ENCODE measurements at places on chromosomes 2 and 18.

DNA sequence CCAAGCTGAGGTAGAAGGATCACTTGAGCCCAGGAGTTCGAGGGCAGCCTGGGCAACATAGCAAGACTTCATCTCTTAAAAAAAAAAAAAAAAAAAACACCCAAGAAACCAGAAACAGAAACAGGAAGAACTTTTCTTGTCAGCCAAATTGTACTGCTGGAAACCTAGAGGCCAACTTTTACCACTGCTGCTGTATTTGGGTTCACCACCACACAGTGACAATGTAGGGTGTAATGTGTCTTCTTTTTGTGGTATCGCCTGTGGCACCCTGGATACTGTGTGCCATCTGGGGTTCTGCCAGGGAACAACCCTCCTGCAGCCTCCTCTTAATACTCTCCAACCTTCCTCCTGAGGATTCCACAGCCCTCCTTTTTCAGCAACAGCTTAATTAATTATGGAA lies 72.6 kb downstream of the STK39 start:
- no peak overlapping the region for H3K27ac ChIP-seq
- no peak for DNase-seq
- no peak overlapping the region for H3K4me3 ChIP-seq
- no peaks in the 10 kb centered on the region for H3K36me3 ChIP-seq
- H3K4me1 ChIP-seq = peaks cover 1% of the 10 kb centered on the region

GRCh38 chr2:230068651-230069055 lies at the start of gene SLC16A14:
SLC16A14 (minus strand) TSS chr2:230068924; CDS start chr2:230059352, 9,572 bp downstream.
- no peaks in the 10 kb centered on the region for H3K4me1 ChIP-seq
- DNase-seq = no peak

- DNase-seq = peak; percentile 71
- H3K36me3 ChIP-seq = peaks cover 3% of the 10 kb centered on the region
- peak overlapping the region; percentile 6 for H3K27ac ChIP-seq
- H3K4me3 ChIP-seq = no peak overlapping the region
- no peaks in the 10 kb centered on the region for H3K4me1 ChIP-seq
- H3K27me3 ChIP-seq = no peaks in the 10 kb centered on the region
Observed at GRCh38 chr2:20649576-20649975, 1.3 kb downstream of the HS1BP3 start.

GRCh38 chr2:172405673-172406072 lies 21.7 kb upstream of the ITGA6 start:
- H3K27ac ChIP-seq = no peak overlapping the region
- no peak overlapping the region for H3K4me3 ChIP-seq
- no peaks in the 10 kb centered on the region for H3K27me3 ChIP-seq
- no peak for DNase-seq
- H3K36me3 ChIP-seq = no peaks in the 10 kb centered on the region
